NCI-H510A (cell line): ENCODE measurements at places on chromosomes 7 and 10.

DNA sequence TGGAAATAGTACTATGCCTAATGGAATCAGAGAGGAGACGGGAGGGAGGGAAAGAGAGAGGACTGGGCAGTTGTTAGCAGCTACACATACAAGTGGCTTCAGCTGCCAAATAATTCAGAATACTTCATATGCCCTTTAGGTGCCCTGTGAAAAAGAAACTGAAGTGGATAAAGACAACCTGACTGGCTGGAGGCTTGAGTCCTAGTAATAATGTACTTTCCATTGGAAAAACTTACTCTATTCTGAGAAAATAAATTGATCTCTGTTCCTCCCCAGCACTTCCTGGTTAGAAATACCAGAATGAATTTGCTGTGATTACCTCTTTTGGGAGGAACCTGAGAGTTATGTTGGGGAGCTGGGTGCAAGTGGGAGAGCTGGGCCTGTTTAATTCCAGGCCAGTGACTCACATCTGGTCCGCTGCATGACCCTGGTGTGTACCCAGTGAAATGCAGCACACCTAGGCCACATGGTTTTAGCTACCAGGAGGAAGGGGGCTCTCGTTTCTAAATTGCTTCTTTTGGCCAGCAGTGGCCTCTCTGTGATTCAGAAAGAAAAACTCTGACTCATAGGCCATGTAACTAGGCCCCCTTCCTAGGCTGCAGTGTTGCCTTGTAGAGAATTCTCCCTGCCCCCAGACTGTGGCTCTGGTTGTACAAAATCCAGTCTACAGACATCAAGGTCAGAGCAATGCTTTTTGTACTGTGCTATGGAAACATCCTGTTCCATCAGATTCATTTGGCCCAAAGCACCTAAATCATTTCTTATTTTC, 6.5 kb downstream of the AGFG2 start:
- no peak for DNase-seq

DNA sequence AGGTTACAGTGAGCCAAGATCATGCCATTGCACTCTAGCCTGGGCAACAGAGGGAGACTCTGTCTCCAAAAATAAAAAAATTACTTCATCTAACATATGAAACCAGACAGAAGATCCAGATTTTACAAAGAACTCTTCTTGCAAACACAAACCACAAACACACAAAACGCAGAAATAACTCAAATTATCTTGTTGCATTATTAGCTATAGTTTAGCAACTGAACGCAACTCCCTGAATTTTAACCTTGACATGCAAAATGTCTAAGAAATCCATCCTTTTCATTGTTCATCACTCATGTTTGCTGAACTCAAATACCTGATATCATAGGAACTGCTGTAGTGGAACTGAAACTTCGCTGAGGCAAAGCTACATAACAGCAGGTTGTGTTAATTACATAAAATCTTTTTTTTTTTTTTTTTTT, 64.1 kb downstream of the MICU1 start:
- DNase-seq: no peak

DNA sequence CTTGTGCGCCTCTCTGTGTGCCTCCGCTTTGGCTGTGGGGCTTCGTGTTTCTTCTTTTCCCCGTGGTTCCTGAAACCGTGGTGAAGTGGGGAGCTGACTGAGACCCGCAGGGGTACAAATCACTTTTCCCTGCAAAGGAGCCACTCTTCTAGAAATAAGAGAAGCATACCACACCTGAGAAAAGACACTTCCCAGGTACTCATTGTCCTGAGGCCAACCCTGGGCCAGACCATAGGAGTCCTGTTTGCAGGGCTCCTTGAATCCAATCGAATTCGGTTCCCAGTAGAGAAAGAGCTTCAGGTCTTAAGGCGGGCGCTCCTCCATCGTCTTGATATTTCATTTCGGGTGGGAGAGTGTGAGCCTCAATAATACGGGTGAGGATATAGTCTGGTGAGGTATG, 32.4 kb upstream of the ZNF273 start:
- no peak for DNase-seq

GRCh38 chr7:96527133-96527827, 182.4 kb downstream of the SEM1 start:
- DNase-seq: no peak

DNA sequence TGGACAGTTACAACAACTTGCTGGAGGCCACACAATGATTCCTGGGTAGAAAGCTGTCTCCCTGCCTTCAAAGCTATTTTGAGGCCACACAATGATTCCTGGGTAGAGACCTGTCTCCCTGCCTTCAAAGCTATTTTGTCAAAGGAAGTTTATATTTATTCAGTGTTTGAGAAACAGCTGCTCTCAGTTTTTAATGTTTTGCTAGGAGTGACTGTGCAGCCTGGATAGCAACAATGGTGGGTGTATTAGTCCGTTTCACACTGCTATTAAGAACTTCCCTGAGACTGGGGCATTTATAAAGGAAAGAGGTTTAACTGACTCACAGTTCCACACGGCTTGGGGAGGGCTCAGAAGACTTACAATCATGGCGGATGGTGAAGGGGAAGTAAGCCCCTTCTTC, 3.9 kb upstream of the SGPL1 start:
- no peak for DNase-seq

DNA sequence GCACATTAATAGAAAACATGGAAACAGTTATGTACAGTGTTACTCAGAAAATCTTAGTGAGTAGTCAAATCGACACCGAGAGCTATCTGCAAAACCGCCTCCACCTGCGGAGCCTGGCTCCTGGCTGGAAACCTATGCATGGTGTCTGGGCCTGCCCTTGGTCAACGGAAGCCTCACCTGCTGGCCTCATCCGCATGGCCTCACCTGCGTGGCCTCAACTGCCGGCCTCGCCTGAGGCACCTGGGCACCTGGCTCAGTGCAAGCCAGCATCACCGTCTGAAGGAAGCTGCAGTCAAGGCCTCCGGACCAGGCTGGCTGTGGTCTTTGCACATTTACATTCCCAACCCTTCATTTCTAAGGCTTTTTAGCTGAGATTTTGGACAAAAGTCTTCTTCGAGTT, 352.1 kb downstream of the POM121L12 start:
- DNase-seq: no peak

DNA sequence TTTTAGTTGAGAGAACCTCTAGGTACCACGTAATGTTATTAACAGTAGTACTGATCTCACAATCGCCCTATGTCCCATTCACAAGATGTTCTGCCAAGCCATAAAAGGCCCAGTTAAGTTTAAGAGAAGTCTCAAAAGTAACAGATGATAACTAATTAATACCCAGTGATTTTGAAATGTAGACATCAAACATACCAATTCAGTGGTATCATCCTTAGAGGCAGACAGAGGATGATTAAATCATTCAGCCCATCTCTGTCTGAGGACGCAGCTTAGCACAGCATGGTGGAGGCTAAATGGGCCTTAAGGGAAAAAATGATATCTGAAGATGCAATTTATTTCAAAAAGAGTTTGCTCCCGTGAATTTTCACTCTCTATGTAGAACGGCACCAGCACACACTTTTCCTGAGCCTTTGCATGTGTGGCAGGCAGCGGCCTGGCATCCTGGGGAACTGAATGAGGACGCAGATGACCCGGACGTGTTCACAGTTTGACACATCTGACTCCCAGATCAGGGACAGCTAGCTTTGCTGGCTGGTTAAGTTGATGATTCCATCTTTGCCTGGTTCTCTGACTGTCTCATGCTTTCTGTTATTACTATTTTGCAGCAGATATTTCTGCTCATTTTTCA, 13.4 kb downstream of the EGFR start:
- DNase-seq: no peak

GRCh38 chr10:75733135-75733890, 301.9 kb downstream of the LRMDA start:
- DNase-seq: no peak

DNA sequence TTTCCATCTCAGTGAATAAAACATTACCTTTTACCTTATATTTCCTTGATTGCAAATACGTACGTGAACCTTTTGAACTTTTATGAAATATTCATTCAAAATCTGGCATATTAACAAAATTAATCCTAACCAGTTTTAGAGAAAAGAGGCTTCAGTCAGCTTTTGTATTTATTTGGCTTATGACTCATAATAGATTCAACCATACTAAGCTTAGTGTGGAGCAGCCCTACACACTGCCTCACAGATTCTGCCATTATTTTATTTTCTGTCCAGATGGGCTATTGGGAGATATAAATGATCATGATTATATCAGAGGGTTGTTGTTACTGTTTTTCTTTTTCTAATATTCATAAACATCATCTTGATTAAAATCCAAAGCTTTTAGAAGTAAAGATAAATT, 325.5 kb downstream of the GPR37 start:
- no peak for DNase-seq

- no peak for DNase-seq
Observed at GRCh38 chr10:69004821-69005220, 16.2 kb downstream of the KIFBP start.

DNA sequence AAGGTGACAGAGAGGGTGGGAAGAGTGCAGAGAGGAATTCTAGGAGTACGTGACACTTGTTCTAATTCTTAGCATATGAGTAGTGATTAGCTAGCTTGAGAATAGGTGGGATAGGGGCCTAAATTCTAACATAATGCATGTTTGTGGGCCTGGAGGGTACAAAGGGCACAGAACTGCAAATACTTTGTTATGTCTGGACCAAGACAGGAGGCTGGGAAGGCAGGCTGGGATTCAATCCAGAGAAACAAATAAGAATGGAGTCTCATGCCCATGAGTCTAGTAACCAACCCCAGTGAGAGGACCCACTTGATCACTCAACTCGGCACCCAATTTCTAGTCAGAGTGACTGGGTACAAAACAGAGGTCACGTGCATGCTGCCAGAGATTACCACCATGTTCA, 40.9 kb downstream of the RHOBTB1 start:
- DNase-seq: no peak

GRCh38 chr10:116899626-116900025, 50.3 kb downstream of the ENO4 start:
- no peak for DNase-seq

- no peak for DNase-seq
Observed at GRCh38 chr10:71312811-71313789, 6.0 kb upstream of the SLC29A3 start.

DNA sequence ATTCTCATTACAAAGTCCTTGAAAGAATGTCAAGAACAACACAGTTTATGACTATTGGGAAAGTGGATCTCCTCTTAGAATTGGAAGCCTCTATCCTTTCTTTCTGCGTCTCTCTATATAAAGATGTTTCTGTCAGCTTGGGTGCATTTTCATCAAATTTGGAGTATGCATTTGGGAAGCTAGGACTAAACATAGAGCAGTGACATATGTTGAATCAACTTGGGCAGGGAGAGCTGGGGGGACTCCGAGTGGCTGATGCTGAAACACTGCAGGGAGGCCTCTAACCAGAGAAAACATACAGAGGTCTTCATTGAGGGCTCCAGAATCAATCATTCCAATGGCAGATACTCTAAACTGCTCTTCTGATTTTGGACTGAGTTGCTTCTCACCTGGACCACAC, 147.4 kb downstream of the PDE1C start:
- DNase-seq: no peak

DNA sequence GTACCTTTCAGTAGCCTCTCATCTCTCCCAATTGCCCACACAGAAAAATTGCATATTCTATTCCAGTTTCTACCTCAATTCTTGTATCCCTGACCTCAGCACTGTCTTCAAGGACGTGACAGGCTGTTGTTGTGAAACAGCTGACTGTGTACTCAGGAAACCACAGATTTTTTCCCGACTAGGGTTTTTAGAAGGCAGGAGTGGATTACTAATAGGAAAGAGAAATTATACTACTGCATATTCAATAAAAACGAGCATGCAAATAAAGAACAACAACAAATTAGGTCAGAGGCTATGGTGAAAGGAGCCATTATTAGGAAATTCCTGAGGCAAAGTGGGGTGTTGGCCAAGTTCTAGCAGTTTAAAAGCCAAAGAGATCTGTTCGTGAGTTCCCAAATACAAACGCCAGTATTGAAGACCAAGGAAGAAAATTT, 93.4 kb downstream of the DOCK4 start:
- DNase-seq: no peak

DNA sequence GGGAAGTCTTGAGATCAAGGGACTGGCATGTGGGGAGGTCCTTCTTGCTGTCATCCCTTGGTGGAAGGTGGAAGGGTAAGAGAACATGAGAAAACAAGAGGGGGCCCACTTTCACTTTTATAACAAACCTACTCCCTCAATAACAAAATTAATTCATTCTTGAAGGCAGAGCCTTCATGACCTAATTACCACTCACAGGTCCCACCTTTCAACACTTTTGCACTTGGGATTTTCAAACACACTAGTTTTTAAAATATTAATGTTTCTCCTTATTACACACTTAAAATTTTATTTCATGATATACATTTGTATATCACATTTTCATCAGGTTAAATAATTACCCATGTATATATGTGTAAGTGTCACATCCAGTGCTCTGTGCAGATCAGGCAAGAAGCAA, 2.0 kb downstream of the ST7 start:
- no peak for DNase-seq

DNA sequence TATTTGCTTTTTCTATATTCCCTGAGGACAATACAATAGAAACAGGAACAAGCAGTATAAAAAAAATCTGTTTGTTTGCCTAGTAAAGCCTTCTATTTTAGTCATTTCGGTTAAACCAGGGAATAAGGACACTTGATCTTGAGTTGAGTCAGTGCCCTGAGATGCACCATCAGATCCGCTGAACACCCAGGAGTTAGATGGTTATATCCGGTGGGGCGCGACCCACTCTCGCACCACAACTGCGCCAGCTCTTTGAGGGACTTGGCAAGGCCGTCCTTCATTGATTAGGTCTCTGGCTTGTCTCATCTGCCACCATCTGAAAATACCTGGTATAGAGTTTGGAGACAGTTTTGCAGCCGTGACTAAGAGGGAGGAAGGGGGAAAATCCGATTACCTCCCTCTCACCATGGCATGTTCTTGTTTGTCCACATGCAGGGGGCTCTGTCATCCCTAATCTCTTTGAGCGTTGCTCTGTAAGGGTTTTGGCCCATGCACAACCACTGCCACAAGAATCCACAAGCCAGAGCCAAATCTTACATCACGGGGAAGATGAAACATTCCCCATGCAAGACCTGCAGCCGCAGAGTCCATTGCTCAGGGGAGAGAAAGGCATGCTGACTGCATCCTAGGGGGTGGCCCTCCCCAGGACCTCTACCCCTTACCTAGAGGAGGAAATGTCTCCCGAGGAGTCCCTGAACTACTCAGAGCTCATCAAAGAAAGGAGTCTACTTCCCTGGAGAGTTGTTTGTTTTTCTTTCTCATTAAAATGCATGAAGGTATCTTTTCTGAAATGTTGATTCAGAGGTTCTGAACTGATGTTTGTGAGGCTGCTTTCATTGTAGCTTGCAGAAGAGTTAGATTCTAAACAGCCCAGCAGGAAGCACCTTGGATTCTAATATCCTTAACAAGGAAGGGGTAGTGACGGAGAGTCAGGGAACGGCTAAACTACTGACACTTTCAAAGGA, 101.6 kb upstream of the FAM171A1 start:
- DNase-seq: no peak
